ENCODE measurements at places on chromosomes 16 and 17.

- DNase-seq: no peak
Measured at GRCh38 chr16:75048054-75048453, 49.2 kb downstream of the ZNRF1 start.

DNA sequence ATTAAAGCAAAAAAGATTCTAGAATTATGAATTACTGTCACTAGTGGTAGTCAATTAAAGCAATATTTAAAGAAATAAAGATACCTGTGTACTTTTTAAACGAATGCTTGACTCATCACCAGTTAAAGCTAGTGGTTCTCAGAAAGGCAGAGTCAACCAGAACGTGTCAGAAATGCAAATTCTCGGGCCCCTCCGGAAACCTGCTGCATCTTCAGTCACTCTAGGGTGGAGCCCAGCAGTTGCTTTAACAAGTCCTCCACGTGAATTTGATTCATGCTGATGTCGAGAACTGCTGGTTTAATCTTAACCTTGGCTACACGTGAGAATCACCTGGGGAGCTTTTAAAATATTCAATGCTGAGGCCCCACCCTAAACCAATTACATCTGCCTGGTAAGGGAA, 169.8 kb upstream of the SDK2 start:
- no peak for DNase-seq

DNA sequence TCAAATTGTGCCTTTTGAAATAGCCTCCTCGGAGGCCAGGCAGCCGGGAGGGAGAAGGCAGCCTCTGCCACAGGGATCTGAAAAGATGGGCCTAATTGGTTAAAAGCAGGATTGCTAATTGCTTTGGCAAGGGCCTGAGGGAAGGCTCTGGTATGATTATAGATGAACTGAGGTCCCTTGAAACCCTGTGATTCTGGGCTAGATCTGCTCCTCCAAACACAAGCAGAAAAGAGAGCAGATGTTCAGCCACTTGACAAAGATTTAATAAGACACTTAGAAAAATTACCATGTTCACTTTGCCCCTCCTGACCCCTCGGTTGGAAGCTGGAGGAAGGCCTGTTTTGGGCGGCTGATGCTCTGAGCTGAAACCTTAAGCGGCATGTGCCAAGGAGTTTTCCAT, 209.5 kb upstream of the MPHOSPH6 start:
- no peak for DNase-seq

GRCh38 chr17:62206550-62206949, 141.5 kb upstream of the MED13 start:
- no peak for DNase-seq

- DNase-seq: no peak
Measured at GRCh38 chr16:2331931-2332267, 8.6 kb downstream of the ABCA3 start.

DNA sequence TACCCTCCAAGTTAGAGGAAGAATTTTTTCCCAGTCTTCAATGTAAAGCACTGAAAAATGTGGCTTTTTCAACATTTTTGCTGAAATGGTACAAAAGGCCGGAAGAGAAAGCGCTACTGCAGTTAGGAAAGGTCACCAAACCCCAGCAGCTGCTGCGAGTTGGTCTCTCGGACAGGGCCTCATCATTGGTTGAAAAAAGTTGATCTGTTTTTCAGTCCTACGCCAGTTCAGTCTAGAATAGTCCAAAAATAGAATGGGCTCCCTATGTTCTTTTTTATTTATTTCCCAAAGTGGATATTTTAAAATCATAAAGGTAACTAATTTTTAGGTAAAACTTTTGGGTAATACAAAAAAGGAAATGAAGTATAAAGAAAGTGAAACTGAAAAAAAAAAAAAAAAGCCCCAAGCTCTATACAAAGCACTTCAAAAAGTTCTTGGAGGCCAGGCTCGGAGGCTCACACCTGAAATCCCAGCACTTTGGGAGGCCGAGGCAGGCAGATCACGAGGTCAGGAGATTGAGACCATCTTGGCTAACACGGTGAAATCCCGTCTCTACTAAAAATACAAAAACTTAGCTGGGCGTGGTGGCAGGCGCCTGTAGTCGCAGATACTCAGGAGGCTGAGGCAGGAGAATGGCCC, 17.4 kb downstream of the ADAP2 start:
- DNase-seq: no peak

- no peak for DNase-seq
Measured at GRCh38 chr17:9016941-9017552, 4.3 kb upstream of the NTN1 start.

- peak; percentile 78 for DNase-seq
Measured at GRCh38 chr16:4625560-4626159, 1.0 kb downstream of the MGRN1 start.

DNA sequence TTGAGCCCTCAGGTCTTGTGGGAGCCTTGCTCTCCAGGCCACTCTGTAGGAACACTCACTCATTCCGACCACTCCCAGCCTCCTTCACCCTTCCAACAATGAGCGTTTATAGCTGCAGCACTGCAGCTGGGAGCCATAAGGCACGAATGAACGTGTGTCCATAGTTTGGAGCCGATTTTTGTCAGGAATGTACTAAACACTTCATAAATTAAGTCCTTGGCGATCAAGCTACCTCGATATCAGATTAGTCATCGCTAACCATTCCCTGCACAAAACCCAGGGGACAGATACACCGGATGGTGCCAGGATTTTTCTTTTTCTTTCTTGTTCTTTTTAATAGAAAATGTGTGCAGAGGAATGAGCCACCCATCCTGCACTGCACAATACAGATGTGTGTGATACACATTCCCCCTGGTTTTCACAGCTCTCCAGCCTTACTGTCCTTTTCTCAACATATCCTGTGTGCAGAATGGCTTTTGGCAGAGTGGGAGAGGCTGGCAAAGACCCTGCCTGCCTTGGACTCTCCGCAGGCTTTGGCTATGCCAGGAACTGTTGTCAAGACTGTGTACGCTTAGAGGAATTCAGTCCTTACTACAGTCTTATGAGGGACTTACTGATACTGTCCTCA, 68.4 kb upstream of the ELAC2 start:
- DNase-seq: no peak

GRCh38 chr17:62648251-62648955, 20.9 kb downstream of the MRC2 start:
- no peak for DNase-seq

DNA sequence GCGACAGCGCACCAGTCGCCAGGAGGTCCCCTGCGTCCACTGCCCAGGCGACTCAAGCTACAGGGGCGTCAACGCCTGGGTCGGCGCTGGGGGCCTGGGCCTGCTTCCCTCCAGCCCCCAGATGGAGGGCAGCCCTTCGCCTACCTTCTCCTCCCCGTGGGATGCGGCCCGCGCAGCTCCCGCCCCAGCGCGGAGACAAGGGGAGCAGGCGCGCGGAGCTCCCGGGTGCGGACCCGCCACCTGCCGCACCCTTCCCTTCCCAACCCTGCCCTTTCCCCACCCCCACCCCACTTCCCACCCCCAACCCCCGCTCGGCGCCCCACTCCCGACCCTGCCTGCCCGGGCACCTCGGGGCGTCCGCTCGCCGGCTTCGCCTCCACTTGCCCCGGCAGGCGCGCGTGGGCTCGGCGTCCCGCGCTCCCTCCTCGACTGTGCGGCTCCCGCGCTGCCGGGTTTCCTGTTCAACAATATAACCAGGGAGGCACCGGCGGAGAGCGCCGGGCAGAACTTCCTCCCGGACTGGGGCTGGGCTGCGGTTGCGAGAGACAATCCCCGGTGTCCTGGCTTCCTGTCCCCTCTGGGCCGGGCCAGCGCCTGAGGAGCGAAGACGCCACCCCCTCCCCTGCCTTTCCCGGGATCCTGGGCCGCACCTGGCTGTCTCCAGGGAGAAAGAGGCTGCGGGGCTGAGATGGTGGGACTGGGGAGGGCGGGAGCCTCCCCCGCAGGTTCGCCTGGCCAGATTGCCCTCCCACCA, at the start of gene ARHGAP27:
ARHGAP27 (minus strand) TSS at position 466 of the 754 bp plus-strand sequence. CDS start 2,591 bp downstream, outside the sequence.
- peak; percentile 59 for DNase-seq

DNA sequence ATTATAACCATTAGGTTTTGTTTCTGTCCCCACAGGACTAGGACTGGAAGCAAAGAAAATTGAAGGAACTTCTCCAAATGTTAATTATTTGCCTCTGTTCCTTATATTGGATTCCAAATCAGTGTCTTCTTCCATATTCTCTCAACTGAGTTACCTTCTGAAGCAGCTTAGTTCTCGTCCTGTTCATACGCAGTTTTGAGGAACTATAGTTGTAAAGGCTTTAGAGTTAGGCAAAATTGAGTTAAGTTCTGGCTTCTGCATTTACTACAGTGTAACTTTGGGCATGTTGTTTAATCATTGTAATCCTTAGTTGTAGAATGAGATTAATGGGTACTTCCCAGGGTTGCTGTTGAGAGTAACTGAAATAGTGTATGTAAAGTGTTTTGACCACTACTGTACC, 11.2 kb downstream of the CBFB start:
- no peak for DNase-seq

DNA sequence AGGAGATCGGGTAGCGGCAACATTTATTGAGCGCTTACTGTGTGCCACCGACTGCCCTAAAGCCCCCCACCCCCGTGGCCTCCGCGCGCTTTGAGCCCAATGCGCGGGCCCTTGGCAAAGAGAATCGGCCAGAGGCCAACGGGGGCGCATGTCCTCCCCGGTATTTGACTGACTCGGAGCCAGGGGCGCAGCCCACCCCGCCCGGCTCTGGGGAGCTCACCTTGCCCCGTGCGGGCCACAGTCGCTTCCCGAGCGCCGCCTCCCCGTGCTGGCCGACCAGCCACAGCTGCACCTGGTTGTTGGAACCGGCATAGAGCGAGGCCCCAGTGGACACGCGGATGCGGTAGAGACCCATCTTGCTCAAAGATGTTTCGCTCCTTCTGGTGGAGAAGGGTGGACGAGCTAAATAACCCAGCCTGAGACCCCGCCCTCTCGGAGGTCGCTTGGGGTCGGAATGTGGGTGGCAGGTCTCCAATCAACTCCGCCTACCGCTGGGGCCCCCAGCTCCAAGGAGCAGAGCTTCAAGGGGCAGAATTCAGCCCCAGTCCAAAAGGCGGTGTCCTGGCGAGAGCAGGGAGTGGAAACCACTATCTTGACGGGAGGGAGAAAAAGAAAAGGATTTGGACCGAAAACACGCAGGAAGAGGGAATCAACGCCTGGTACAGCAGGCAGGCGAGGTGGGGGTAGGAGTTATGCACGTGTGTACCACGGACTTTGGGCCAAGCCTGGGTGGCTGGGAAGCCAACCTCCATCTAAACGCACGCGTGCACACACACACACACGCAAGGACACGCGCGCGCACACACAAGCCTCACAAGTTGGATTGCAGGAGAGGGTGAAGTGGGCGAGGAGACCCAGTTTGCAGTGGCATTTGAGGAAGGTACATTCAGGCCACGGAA, at the start of gene ALOX15:
ALOX15 (minus strand) TSS at position 382 of the 899 bp plus-strand sequence; CDS start at position 355, 27 bp downstream.
- no peak for DNase-seq

- no peak for DNase-seq
Measured at GRCh38 chr17:47267354-47267828, 13.8 kb downstream of the ITGB3 start.

- DNase-seq: no peak
Measured at GRCh38 chr17:8798846-8799569, at the start of gene MFSD6L. Gene MFSD6L, minus strand, starts transcription at chr17:8799365. Its CDS starts 245 bp downstream, at chr17:8799120.

GRCh38 chr17:44110823-44111633, 12.4 kb downstream of the HDAC5 start:
- peak; percentile 64 for DNase-seq

DNA sequence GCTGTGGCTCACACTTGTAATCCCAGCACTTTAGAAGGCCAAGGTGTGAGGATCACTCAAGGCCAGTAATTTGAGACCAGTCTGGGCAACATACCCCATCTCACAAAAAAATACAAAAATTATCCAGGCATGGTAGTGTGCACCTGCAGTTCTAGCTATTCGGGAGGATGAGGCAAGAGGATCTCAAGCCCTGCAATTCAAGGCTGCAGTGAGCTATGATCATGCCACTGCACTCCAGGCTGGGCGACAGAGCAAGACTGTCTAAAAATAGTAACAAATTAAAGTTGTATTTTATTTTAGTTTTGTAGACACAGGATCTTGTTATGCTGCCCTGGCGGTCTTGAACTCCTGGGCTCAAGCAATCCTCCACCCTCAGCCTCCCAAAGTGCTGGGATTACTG, 18.2 kb downstream of the USP31 start:
- DNase-seq: no peak

DNA sequence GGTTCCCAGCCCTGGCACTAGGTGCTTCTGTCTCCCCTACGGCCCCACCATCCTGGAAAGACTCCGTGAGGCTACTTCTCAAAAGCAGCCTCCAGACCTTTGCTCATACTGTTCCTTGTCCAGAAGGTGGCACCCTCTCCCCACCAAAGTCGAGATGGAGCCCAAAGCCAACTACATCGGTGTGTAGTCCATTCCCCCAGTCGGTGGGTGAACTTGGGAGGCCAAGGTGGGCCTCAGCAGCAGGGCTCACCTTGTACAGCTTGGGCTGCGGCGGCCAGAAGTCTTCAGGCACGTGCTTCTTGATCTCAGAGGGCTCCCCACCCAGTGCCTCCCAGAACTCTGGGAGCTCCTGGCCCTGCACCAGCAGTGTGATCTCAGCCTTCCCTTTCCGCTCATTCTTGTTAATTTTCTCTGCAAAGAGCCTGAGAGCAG, 10.2 kb downstream of the FLII start:
- peak; percentile 91 for DNase-seq

DNA sequence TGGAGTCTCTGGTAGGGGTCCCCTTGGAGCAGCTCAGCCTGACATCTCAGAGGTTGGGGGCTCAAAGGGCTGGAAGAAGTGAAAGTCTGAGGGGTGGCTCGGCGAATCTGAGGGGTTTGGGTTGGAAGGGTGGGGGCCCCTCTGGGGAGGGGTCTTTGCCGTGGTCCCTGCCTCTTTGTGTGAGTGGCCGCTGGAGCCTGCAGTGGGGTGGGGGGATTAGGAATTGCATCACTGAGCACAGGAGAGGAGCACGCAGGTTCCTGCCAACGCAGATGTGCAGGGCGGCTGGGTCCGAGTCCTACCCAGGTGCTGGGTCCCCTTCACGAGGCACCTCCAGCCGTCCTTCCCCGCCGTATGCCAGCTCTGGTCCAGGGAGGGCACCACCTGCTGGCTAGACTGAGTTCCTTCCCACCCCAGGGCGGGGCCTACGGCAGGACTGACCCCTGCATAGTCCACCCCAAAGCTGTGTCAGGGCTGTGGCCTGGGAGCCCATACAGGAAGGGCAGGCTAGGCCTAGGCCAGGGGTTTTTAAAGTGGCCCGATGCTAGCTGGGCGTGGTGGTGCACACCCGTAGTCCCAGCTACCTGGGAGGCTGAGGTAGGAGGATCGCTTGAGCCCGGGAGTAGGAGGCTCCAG, 9.9 kb downstream of the FMNL1 start:
- no peak for DNase-seq

GRCh38 chr16:17070882-17071592, 399.7 kb downstream of the XYLT1 start:
- peak; percentile 94 for DNase-seq

DNA sequence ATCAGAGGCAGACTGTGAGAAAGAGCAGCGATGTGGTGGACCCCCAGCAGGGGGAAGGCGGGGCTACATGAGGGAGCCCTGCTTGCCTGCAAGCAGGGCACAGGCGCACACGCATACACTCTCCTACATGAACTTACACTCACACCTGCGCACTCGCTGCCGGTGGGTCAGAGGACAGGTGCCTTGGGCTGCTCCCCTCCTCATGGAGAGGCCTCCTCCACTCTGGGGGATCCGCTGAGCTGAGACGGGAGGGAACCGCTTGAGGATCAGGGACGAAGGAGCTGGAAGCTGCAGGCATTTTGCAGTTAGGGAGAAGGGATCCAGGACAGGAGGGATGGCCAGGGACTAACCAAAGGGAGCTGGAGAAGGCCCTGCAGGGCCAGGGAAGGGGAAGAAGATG, 14.2 kb downstream of the OSBPL7 start:
- no peak for DNase-seq

GRCh38 chr16:89024546-89025060, 47.6 kb upstream of the CBFA2T3 start:
- DNase-seq: no peak
